ENCODE measurements at places on chromosomes 6 and 20. TPM values are rescaled to one million over a fixed set of nuclear protein-coding genes. Genes with fewer than 3 reads are reported as not detected.

- DNase-seq, result no peak
Measured at GRCh38 chr6:16425881-16426615, 187.7 kb downstream of the GMPR start.

GRCh38 chr6:150528648-150529285 is 70.9 kb upstream of the PLEKHG1 start:
- DNase-seq, result peak; percentile 34

GRCh38 chr20:46631212-46631869 is 19.9 kb downstream of the SLC13A3 start:
- DNase-seq, result no peak

- no peak for DNase-seq
Measured at GRCh38 chr6:133179481-133179880, 61.7 kb upstream of the EYA4 start.

Gene TRDN
- total RNA-seq, result not detected

DNA sequence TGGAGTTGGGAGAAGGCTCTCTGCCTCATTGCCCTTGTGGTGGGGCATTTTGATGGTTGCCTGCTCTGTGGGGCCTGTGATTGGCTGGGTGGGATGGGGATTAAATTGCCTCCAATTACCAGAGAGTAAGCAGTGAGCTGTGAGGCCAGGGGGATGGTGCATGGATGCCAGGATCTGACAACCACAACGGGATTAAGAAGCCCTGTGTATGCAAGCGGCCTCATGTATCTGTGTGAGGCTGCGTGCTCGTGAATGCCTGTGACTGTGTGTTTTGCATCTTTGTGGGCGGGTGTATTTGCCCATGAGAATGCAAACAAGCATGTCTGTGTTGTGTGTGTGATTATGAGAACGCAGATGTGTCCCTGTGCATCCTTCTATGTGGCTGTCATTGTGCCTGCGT is 46.1 kb downstream of the CD40 start:
- DNase-seq, result no peak

- no peak for DNase-seq
Measured at GRCh38 chr6:168741942-168742782, 301.2 kb downstream of the SMOC2 start.

DNA sequence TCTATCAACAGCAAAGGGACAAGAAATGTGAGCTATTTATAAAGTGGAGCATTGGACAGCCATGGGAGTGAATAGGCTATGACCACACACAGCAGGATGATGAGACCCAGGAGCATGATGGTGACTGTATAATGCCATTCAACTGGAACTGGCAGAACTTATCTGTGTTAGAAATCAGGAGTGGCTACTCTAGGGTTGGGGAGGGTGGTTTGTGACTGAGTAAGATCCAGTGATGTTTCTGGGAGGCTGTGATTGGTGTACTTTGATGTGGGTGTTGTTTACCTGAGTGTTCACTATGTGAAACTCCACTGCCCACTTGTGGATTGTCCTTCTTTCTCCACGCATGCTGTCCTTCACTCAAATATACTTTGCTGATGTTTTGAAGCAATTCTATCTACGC is 11.5 kb upstream of the HLA-B start:
- no peak for DNase-seq

DNA sequence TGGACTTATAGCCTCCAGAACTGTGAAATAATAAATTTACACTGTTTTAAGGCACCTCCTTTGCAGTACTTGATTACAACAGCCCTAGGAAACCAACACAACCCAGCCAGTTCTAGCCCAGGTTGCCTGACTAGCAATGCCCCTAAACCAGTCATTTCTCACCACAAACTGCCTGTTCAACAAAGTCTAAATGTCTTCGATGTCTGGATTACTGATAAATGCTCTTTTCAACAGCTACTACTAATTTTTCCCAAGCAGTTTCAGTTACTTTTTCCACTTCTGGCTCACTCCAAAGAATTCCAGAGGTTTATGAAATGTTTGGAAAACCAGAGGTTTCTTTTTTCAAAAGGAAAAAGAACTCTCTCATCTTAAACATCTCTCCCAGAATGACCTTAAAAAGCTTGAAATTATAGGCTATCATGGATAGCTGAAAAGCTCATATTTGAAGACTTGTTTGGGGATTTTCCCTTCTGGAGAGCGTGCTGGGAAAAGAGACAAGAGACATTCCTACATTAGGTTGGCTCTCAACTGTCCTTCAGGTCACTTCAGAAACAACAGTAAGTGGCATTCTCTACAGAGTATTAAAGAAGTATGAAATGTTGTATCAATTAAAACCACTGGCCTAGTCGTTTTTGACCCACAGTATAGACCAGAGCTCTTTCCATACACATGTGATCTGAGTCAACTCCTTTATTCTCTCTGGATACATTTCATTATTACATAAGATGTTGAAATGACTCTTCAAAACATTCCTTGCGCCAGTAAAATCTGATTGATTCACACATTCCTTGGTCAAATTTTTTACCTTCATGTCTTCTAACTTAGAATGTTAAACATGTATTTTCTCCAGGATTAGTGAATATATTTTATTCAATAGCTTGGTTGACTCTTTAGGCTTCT is 265.9 kb downstream of the COL12A1 start:
- no peak for DNase-seq

Gene CCN6
- not detected for total RNA-seq

GRCh38 chr20:42775037-42775436 is 414.7 kb downstream of the PTPRT start:
- DNase-seq, result no peak

- DNase-seq, result no peak
Measured at GRCh38 chr6:165701005-165701404, 38.0 kb upstream of the PDE10A start.

DNA sequence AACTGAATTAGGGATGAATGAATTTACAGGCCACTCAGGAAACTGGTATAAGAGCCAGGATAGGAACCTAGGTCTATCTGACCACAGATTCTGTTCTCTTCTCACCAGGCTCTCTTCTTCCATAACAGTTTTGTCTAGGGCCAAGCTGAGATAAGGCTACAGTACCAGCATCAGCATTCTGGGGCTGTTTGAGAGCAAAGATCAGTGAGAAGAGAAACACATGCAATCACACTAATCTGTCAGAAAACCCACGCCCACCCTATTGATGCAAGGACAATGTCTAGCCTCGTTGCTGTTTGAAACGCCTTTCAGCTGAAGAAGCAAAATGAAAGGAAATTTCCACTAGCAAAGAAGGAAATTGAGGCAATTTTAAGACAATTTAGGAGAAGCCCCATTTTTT is 137.7 kb downstream of the LCA5 start:
- DNase-seq, result no peak

DNA sequence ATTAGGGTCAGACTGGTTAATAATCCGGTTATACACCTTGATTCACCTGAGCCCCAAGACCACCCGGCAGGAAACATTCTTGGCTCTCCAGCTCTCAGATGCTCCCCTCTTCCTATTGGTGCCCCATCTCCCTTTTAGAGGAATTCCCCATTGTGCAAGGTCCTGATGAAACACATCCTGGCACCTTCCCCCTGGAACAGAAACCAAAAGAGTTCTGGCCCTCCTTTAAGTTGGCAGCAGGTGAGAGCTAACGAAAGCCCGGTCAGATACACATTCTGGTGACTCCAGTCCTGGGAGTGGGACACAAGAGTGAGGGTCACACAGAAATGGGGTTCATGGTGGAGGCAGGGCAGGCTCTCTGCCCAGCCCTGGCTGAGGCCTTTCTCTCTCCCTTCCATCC is 32.2 kb downstream of the RSPO4 start:
- DNase-seq, result no peak

- DNase-seq, result peak; percentile 15
Measured at GRCh38 chr6:41191569-41191968, 9.4 kb downstream of the TREML2 start.

- no peak for DNase-seq
Measured at GRCh38 chr6:71321314-71321713, 32.7 kb downstream of the OGFRL1 start.

DNA sequence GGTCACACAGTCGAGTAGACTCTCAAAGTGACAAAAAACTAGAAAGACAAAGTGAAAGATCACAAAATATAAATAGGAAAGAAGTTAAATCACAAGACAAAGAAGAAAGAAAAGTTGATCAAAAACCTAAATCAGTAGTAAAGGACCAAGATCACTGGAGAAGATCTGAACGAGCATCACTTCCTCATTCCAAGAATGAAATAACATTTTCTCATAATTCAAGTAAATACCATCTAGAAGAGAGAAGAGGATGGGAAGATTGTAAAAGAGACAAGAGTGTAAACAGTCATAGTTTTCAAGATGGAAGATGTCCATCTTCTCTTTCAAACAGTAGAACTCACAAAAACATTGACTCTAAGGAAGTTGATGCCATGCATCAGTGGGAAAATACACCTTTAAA is 31.6 kb upstream of the GJA10 start:
- DNase-seq, result no peak

GRCh38 chr20:46137816-46138215 is 19.7 kb downstream of the CD40 start:
- DNase-seq, result no peak

- no peak for DNase-seq
Measured at GRCh38 chr20:61246269-61246668, 5.8 kb upstream of the CDH4 start.

DNA sequence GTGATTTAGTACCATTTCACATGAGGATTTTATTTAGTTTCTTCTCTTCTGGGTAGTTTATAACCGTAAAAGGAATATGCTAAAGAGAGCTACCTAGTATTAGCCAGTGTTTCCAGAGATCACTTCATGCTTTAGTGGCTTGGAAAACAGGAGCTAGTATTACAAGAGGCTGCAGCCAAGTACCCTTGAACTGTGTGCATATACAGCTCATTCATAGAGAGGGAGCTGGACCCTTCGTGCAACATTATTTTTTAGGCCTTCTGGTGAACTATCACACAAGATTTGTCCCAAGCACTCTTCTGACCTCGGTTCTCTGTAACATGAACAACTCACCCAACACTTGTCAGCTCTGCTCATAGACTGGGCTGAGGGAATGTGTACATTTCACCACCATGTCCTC is 74.9 kb upstream of the RIN2 start:
- DNase-seq, result no peak

GRCh38 chr6:35678021-35678654 is 10.6 kb downstream of the FKBP5 start:
- no peak for DNase-seq

DNA sequence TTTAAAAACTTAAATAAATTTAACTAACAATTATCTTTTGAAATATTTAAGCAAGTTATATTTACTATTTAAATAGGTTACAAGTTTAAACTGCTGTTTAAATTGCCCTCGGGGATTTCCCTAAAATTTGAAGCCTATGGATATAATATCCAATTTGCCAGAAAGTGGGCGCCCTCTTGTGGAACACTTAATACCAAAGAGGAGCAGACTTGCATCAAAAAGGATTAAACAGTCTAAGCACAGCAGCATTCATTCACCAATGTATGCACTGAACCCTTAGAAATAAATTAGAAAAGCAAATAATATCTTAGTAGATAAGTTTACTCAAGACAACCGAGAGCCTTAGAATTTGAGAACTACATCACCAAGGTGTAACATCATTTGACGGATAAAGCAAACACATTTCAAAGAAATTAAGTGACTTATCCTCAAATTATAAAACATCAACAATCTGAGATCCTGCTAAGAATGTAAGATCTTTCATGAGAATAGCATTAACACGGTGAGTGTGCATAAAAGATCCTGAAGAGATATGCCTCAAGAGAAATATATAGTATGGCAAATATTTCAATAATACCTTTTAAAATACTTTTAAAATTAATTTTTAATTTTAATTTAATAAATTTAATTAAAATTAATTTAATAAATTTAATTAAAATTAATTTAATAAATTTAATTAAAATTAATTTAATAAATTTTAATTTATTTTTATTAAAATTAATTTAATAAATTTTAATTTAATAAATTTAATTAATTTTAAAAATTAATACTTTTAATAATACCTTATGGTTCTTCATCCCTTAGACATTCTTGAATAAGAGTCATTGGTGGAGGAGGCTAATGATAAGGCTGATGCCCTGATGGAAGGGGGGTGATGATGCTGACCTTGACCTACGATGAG is 11.5 kb upstream of the MEP1A start:
- peak; percentile 42 for DNase-seq

- DNase-seq, result no peak
Measured at GRCh38 chr6:41648070-41648585, 9.9 kb downstream of the MDFI start.

Gene ERMARD
- total RNA-seq, result 15.7 TPM

Gene PXT1
- 0.14 TPM for total RNA-seq

DNA sequence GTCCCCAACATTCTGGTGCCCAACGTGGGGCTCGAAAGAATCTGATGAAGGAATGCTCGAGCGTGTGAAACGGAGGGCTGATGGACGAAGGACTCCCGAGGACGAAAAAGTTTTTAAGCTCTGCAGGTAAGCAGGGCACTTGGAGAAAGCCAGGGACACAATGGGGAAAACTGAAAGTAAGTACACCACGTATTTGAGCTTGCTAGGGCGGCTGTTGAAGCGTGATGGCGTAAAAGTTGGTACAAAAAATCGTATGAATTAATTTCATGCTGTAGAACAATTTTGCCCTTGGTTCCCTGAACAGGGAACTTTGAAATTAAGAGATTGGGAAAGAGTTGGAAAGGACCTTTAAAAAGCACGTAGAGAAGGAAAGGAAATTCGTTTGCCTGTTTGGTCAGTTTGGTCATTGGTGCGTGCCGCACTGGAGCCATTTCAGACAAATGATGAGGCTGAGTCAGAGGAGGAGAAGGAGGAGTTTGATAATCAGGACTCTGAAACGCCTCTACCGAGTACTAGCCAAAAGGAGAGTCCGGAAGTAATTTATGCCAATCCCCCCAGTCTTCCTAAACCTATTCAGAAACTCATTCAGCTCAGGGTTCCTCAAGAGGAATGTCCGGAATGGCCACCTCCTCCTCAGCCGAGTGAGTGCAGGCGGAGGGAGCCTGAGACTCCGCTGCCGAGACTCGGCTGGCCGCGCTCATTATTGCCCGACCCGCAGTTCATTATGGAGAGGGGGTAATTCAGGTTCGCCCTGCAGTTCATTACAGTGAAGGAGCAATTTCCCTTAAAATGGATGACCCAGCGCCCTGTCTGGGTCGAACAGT is 59.2 kb upstream of the PRSS16 start:
- peak; percentile 70 for DNase-seq

- DNase-seq, result peak; percentile 78
Measured at GRCh38 chr6:35240838-35241801, 18.4 kb upstream of the ZNF76 start.

GRCh38 chr20:50615407-50615806 is 75.9 kb downstream of the RIPOR3 start:
- DNase-seq, result no peak

GRCh38 chr6:131103296-131103695 is 32.0 kb upstream of the AKAP7 start:
- no peak for DNase-seq

GRCh38 chr6:108799791-108800190 is 48.4 kb upstream of the ARMC2 start:
- no peak for DNase-seq

Gene BEND6
- 0.55 TPM for total RNA-seq

All from transverse colon (tissue), 4 donors.